ENCODE measurements at places on chromosomes 12 and 14. TPM values are rescaled to one million over a fixed set of nuclear protein-coding genes. Genes with fewer than 3 reads are reported as not detected.
A peak's percentile ranks its signal among the peaks of the same experiment; 100 is the strongest.

GRCh38 chr12:46839964-46840363, 14.2 kb upstream of the SLC38A4 start:
- peaks cover 27% of the 10 kb centered on the region for H3K27me3 ChIP-seq
- DNase-seq: no peak
- no peak overlapping the region for H3K27ac ChIP-seq

DNA sequence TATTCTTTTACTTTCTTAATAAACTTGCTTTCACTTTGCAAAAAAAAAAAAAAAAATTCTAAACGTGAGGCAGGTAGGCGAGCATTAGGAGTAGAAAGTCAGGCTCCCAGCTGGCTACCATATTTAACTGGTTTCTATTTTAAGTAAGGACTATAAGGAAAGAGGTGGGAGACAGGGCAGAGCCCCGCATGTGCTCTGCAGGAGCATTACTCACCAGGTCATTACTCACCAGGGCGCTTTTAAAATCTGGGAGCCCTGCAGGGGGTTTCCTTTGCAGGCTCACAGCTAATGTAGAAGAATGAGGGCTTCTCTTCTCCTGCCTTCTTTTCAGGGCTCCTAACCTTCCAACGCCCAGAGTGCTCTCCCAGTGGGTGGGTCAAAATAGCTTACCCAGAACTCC, 14.0 kb upstream of the DPF3 start:
- no peak overlapping the region for H3K27ac ChIP-seq
- H3K4me3 ChIP-seq: no peak overlapping the region
- no peaks in the 10 kb centered on the region for H3K4me1 ChIP-seq
- no peaks in the 10 kb centered on the region for H3K36me3 ChIP-seq

The GPR65 gene
- 11.4 TPM for total RNA-seq

- no peak overlapping the region for H3K27ac ChIP-seq
- no peaks in the 10 kb centered on the region for H3K4me1 ChIP-seq
- no peaks in the 10 kb centered on the region for H3K36me3 ChIP-seq
- no peak overlapping the region for H3K4me3 ChIP-seq
- H3K27me3 ChIP-seq: no peaks in the 10 kb centered on the region
Measured at GRCh38 chr14:29339494-29340172, 573.0 kb downstream of the FOXG1 start.

GRCh38 chr14:35121026-35121886, 534 bp downstream of the PPP2R3C start:
- H3K27ac ChIP-seq: peak overlapping the region; percentile 100
- peaks cover 32% of the 10 kb centered on the region for H3K4me1 ChIP-seq
- no peaks in the 10 kb centered on the region for H3K27me3 ChIP-seq
- peaks cover 3% of the 10 kb centered on the region for H3K36me3 ChIP-seq

GRCh38 chr12:95516757-95517156, 34.5 kb downstream of the USP44 start:
- H3K27me3 ChIP-seq: no peaks in the 10 kb centered on the region
- peaks cover 8% of the 10 kb centered on the region for H3K36me3 ChIP-seq
- no peak overlapping the region for H3K27ac ChIP-seq
- no peak overlapping the region for H3K4me3 ChIP-seq

DNA sequence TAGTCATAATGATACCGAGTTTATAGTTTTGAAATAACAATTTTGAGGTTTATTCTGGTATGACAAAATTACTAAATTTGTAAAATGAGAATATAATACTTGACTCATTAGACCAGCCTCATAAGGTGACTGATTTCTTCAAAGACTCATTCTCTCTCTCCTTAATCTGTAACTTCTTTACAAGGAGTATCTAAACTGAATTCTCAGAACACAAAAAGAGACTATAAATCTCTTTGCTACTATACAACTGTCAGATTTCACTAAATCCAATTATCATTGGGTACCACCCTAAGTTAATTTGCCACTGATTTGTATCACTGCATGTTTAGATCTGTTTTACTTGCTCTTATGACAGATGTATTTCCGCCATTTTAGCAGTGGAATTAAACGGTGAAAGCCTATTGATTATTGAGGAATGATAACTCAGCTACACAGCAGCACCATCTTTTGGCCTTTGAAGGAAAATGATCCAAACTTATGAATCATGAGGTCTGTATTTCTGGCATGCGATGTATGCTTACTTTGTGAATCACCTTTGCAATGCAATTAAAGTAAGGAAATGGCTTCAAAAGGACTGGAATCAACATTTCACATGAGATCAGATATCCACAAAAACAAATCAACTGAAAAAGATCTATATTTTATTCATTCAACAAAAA, 161.2 kb downstream of the RERGL start:
- no peak for DNase-seq
- H3K4me3 ChIP-seq: no peak overlapping the region
- H3K27me3 ChIP-seq: no peaks in the 10 kb centered on the region

GRCh38 chr12:14418451-14418890, 53.0 kb downstream of the ATF7IP start:
- no peak for DNase-seq
- H3K27me3 ChIP-seq: no peaks in the 10 kb centered on the region
- H3K27ac ChIP-seq: peak overlapping the region; percentile 88
- H3K4me3 ChIP-seq: peak overlapping the region; percentile 71
- peaks cover 27% of the 10 kb centered on the region for H3K36me3 ChIP-seq
- peaks cover 59% of the 10 kb centered on the region for H3K4me1 ChIP-seq

The FAM186B gene
- 0.31 TPM for total RNA-seq

DNA sequence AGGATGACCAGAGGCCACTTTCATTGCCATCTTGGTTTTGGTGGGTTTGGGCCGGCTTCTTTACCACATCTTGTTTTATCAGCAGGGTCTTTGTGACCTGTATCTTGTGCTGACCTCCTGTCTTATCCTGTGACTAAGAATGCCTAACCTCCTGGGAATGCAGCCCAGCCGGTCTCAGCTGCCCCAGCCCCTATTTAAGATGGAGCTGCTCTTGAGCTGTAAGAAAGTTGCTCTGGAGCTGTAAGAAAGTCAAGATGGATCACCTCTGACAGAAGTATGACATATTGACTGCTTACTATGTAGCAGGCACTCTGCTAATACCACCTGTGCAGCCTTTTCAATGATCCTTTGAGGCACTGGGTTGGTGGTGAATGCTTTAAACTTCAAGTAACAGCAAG, 52.1 kb downstream of the RIN3 start:
- H3K27ac ChIP-seq: no peak overlapping the region
- no peak overlapping the region for H3K4me3 ChIP-seq
- peaks cover 74% of the 10 kb centered on the region for H3K4me1 ChIP-seq
- no peak for DNase-seq
- H3K27me3 ChIP-seq: no peaks in the 10 kb centered on the region
- H3K36me3 ChIP-seq: peaks cover 9% of the 10 kb centered on the region

The CLEC2A gene
- total RNA-seq: not detected

The MMP17 gene
- total RNA-seq: 1.5 TPM

DNA sequence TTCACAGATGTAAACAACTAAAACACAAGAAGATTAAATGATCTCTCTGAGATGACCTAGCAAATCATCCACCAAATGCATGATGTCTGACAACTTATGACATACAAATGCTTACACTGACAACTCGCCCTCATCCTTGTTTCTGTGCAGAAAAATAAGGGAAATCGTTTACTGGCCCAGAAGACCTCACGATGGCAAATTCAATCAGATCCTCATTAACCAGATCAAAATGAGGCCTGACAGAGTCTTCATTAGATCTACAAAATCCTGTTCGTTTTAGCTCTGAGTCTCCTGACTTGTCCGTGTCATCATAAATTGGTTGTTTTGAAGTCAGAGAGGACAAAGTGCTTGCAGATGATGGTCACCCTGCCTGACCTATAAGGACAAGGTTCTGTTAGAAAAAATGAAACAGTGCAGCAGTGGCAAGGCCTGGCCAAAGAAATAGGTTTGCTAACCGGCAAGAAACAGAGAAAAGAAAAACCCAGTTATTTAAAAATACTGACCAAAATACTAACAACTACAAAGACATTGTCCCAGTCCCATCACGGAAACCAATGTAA, 109.5 kb downstream of the BTG1 start:
- H3K27me3 ChIP-seq: no peaks in the 10 kb centered on the region
- H3K4me1 ChIP-seq: peaks cover 93% of the 10 kb centered on the region
- no peak for DNase-seq
- peak overlapping the region; percentile 99 for H3K27ac ChIP-seq
